Fibroblast of the conjunctiva (primary cell): ENCODE measurements at places on chromosomes 7 and 10.

GRCh38 chr10:9228771-9229170 is 1174.3 kb downstream of the GATA3 start:
- no peak for DNase-seq

DNA sequence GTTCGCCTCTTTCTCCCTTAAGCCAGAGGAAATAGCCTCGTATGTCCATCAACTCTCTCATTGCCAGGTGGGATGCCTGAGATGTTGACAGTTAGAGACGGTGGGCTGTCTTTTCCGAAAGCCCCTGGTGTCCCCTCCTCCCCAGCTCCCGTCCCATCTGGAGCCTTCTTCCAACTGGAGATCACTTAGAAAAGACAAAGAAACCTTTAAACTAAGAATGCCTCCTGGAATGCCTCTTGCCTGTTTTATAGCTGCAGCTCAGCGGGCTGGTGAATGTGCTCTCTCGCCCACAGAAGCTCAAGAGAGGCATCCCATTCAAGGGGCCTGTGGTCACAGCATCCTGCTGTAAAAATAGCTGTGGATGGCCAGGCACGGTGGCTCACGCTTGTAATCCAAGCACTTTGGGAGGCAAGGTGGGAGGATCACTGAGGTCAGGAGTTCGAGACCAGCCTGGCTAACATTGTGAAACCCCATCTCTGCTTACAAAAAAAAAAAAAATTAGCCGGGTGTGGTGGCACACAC is 5.2 kb upstream of the MYL10 start:
- no peak for DNase-seq

DNA sequence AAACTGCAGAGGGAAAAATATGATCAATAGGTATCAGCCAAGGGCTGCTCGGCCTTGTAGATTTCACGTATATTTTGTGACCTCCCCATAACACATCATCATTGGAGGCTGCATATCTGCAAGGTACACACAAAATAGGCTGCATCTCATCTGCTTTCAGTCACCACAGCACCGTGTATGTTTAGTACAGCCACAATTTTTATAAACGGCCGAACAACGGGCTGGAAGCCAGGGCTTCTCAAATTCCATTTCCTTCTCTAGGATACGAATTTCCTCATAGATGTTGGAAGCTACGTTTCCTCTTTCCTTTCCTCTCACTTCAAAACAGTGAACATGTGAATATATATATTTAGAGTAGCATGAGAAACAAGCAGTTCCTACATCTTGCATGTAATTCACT is 20.2 kb upstream of the FOXK1 start:
- DNase-seq: no peak

- DNase-seq: no peak
These were observed 442.0 kb downstream of the SORCS1 start for GRCh38 chr10:106722524-106722923.

DNA sequence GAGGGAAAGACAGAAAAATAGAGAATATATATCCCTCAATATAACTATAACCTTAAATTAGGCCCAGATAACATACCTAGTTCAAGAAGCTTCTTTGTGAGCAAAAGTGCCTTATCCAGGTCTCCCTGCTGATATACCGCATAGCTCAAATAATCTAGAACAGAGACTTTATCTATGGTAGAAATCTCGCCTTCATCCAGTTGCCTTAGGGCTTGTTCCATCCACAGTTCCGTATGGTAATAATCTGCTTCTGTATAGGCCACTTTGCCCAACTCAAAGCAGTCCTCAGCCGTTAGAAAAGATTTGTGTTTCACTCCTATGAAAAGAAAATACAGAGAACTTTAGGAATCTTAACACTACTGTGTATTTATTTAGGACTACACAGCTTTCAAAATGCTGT is 43.4 kb downstream of the P4HA1 start:
- no peak for DNase-seq

DNA sequence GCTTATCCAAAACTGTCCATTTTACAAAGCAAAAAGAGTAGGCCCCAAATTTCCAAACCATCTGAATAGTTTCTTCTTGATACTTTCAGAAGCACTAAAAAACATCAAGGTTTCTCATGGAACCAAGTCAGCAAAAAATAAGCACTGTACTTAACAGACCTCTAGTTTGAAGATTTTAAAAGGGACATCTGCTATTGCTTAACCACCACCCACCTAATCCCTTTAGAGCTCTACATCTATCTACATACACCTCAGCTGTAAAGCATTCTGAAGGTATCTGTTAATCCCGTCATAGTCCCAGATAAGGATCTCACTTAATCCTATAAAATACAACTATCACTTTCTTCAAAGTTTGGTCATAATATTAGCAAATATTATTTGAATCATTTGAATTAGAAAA is 72.3 kb downstream of the HIBADH start:
- DNase-seq: no peak

DNA sequence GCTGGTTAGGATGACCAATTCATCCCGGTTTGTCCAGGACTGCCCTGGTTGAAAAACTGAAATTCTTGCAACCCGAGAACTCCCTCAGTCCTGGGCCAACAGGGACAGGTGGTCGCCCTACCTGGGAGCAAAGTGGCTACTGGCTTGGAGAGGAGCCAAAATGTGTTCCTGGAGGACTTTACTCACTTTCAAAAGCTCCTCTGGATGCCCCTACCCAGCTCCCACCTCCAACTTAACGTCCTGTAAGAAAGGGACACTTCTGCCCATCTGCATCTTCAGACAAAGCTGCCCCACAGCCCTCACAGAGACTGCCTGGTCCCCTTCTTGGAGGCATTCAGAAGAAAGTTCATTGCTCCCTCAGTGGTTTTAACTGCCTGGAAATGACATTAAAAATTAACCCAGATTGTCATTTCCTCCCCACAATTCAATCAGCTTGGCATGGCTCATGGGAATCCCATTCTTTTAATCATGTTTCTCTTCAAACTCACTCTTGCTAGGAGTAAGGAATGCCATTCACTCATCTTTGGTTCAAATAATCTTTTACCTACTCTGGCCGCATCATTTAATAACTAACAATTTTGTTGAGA is 24.0 kb upstream of the HSPA12A start:
- DNase-seq: no peak

- DNase-seq: no peak
These were observed 47.9 kb upstream of the MRLN start for GRCh38 chr10:59801171-59801570.

- no peak for DNase-seq
These were observed 214.6 kb upstream of the ZNF32 start for GRCh38 chr10:43863270-43863669.

DNA sequence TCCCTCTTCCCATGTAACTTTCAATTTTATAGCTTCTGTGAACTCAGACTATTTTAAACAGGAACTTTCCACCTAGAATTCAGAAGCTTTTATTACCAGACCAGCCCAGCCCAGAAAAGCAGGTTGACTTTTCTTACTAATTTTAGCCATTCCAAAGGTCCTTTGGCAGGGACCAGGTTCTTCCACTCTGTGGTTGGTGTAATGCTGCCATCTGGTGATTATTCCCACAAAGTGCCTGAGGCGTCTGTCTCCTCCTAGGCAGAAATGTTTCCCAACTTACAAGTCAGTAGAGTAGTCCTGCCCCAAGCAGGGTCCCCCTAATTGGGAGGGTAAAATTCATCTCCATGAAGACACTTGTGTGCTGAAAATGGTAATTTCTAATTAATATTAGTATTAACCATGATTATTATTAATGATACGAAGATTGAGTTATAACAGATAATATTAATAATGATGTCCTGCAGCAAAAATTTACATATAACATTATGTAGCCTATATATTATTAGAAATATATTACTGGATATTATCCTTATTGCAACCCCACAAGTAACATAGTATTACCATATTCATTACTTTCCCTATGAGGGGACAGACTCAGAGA is 53.0 kb upstream of the PPP1R17 start:
- DNase-seq: peak; percentile 17

DNA sequence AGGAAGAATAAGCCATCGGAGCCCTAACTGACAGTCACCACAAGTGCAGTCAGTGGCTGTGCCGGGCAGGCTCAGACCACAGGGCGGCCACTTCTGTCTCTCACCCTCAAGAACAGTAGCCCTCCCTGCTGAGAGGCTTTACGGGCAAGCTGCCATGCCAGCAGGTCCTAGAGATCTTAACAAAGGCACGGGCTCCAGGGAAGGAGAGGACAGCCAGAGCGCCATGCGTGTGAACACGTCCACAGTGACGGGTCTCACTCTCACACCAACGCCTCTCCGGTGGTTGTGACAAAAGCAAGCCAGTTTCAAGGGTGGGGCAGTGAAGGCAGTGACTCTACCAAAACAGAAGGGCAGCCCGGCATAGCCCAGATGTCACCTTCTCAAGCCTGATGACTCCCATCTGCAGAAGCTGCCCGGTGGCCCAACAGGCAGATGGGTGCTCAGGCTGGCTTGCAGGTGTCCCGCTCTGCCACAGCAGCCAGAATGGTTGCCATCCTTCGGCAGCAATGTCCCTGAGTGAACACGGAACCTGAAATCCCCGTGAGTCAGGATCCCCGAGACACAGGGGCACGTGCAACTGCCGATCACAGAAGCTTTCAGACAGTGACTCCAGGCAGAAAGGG is 102.0 kb downstream of the FAM53B start:
- no peak for DNase-seq

- DNase-seq: peak; percentile 65
These were observed 330.1 kb downstream of the EXOC4 start for GRCh38 chr7:133582766-133583523.

GRCh38 chr10:89471110-89471809 is 56.9 kb downstream of the IFIT5 start:
- DNase-seq: peak; percentile 31

- no peak for DNase-seq
These were observed 150.4 kb downstream of the PPP1R3A start for GRCh38 chr7:113768387-113768786.

DNA sequence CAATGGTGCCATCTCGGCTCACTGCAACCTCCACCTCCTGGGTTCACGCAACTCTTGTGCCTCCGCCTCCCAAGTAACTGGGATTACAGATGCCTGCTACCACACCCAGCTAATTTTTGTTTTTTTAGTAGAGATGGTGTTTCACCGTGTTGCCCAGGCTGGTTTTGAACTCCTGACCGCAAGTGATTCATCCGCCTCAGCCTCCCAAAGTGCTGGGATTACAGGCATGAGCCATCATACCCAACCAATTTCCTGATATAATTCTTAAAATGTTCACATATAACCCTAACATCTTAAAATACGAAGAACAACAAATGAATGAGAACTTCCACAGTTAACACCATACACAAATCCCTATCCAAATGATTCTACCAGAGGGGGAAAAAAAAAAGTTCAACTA is 31.2 kb downstream of the BAIAP2L1 start:
- DNase-seq: no peak

GRCh38 chr10:88110355-88110754 is 246.9 kb downstream of the PTEN start:
- DNase-seq: no peak

GRCh38 chr10:117094856-117095255 is 43.2 kb downstream of the VAX1 start:
- DNase-seq: no peak

DNA sequence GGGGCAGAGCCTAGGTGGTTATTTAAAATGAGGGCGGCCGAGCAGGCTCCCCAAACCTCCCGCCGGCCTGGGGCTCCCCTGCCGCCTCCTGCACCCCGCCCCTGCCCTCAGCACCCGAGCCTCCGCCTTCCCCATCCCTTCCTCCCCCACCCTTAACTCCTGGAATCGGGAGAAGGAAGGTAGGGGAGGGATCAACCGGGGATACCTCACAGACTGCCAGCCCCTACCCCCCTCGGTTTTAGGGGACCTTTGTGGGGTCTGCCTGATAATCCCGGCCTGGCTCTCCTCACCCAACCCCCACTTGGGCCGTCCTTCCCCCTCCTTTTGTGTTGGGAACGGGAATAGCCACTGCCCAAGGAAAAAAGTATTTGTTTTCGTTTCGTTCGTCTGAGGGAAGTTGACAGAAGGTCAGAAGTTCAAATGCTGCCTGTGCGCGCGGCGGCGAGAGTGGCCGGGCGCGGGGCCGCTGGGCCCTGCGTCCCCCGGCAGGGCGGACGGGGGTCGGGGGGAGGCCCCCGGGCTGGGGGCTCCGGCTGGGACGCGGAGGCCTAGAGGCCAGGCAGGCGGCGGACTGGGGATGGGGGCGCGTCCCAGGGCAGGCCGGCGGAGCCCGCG is 2.8 kb downstream of the SHH start:
- DNase-seq: no peak

DNA sequence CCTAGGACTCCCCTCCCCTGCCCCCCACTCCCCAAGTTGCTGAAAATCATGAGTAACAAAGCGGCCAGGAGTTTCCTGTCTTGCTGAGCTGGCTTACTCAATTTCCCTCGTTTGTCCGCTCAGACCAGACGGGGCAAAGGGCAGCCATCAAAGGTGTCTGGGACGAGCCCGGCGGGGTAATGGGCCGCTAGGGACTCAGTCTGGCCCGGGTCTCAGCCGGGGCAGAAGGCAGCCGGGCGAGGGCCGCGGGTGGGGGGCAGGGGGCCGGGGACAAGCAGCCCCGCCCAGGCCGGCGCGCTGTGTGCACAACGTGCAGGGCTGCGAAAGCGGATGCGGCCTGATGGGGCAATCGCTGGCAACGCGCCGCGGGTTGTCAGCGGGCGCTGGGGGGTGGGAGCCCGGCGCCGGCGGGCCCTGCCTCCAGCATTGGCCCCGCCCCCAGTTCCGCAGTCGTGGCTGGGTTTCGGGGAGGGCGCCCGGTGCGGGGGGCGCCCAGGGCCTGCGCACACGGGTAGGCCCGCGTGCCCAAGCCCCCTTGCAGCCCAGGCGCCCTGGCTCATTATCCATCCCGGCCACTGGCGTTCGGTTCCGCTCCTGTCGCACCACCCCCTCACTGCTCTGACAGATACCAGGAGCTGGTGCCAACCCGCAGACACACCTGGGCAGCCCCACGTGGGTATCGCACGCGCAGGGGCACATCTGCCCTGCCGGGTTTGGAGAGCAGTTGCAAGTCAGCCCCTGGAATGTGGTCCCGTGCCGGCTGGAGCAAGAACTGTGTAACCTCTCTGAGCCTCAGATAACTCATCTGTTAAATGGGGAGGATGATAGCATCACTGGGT is 35.1 kb downstream of the DNAJB12 start:
- peak; percentile 88 for DNase-seq

DNA sequence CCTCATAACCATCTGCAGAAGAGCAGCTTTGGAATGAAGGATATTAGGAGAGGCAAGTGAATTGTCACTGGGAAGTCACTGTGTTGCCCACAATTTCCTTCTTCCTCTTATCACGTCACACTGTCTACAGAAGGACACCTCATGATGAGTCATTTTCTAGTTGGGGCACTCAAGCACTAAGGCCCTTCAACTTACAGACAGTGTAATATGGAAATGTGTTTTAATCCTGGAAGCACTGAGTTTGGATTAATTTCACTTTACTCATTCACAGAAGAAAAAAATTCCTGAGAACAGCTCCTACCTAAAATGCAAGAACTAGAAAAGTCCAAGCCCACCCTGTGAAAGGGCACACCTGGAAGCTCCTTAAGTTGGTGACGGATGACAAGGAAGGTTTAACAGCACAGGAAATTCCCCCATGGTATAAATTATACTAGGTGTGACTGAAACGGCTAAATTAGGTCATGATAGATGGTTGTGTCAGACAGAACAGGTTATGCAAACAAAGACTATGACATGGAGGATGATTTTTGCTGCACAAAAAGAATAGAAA is 56.6 kb downstream of the PARD3 start:
- DNase-seq: peak; percentile 27
